Dermis microvascular lymphatic vessel endothelial cell (primary cell): ENCODE measurements at places on chromosomes 11 and 22. TPM values are rescaled to one million over a fixed set of nuclear protein-coding genes. Genes with fewer than 3 reads are reported as not detected.
A peak's percentile ranks its signal among the peaks of the same experiment; 100 is the strongest.

The UBQLNL gene
- not detected in 2 replicates for total RNA-seq

The TSPAN32 gene
- not detected in 2 replicates for total RNA-seq

The PRPF19 gene
- total RNA-seq, result 51.6 and 66.2 TPM in 2 replicates

The BBOX1 gene
- total RNA-seq, result not detected in 2 replicates

The DCHS1 gene
- total RNA-seq, result 21.4 and 54.1 TPM in 2 replicates

The FDX1 gene
- 5.9 and 8.1 TPM in 2 replicates for total RNA-seq

The KDM4E gene
- not detected in 2 replicates for total RNA-seq

DNA sequence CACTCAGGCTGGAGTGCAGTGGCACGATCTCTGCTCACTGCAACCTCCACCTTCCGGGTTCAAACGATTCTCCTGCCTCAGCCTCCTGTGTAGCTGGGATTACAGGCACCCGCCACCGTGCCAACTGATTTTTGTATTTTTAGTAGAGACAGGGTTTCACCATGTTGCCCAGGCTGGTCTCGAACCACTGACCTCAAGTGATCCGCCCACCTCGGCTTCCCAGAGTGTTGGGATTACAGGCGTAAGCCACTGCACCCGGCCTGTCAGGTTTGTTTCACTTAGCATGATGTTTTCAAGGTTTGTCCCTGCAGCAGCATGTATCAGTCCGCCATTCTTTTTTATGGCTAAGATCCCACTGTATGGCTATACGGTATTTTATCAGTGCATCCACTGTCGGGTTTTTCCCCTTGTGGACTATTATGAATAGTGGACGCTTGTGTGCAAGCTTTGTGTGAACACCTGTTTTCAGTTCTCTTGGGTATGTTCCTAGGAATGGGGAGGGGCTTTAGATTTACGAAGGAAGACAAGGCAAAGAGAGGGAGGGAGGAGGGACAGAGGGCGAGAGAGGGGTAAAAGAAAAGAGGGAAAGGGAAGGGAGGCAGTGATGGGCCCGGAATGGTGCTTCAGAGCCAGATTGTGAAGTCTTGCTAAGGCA, 13.9 kb upstream of the CDC42EP2 start:
- no peak for DNase-seq

- no peak for DNase-seq
These were observed 60.0 kb downstream of the OTOG start for GRCh38 chr11:17607083-17607429.

GRCh38 chr22:19723232-19723982, at the start of gene GP1BB:
Gene GP1BB (plus strand): TSS chr22:19723539. CDS start chr22:19723570, 31 bp downstream.
- DNase-seq, result peak; percentile 72

DNA sequence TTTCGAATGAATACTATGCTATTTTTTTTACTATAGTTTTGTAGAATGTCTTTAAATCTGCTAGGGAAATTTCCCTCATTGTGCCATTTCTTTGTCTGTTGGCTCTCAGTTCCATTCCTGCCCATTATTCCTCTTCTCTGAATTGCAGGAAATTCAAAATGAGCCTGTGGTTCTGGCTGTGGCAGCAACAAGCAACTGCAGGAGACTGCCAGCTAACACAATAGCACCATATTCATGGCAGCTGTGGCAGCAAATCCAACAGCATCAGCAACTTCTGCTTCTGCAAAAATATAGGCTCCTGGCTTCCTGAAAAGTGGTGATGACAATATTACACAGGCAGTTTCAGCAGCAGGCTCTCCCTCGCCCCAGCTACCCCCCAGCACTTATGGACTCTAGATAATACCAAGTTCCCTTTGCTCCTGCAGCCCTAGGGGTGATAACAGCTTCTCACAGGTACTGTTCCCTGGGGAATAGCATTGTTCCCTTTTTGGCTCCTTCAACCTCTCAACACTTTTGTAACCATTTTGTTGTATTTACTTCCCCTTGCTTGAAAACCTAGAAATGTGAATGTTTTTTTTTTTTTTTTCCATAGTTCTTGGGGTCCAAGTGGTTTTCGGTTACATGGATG, 9.3 kb downstream of the PATE4 start:
- DNase-seq, result peak; percentile 31

DNA sequence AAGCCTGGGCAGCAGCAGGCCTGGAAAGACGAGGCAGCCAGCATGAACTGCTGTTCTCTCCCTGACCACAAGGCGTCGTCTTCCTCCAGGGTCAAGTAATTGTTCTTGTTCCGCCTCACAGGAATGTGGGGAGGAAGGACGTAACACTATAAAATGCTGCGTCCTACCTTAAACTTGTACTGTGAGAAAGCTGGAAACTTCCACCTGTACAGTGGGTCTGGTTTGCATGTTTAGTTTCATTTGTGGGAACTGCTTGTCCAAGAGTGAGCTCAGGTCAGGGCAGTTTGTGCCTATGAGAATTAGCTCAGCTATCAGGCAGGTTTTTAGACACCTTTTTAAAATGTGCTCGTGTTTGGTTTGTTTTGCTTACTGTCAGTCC, 55.2 kb downstream of the PANX1 start:
- DNase-seq, result peak; percentile 10

DNA sequence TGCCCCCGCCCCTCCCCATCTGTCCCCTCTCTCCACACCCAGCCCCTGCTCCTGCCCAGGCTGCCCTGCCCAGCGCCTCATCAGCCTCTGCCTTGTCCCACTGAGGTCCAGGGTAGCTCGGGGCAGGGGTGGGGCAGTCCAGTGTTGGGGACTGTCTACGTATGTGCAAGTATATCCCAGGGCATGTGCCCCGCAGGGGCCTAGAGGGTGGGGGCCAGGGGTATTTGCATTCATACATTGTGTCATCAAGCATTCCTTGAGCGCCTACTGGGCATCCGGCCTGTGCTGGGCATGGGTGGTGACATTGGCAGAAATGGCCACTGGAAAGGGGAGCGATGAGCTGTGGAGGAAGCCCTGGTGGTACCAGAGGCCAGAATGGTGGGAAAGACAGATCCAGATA, 17.6 kb upstream of the TAB1 start:
- no peak for DNase-seq

GRCh38 chr11:210122-210802, 2.8 kb downstream of the RIC8A start:
- DNase-seq, result peak; percentile 24

DNA sequence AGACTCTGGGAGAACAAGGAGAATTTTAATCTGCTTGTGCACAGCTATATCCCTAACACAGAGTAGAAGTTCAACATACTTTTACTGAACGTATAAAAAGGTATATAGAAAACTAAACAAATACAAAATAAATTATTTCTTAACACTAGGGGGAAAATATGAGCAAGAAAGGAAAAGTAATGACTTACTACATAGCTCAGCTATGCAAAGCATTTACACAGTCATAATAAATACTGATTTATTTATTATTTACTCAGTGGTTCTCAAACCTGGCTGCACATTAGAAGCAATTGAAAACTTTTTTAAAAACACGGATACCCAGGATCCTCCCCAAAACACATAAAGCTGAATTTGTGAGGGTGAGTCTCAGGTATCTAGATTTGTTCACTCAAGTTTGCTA, 182.5 kb downstream of the TTC28 start:
- no peak for DNase-seq

DNA sequence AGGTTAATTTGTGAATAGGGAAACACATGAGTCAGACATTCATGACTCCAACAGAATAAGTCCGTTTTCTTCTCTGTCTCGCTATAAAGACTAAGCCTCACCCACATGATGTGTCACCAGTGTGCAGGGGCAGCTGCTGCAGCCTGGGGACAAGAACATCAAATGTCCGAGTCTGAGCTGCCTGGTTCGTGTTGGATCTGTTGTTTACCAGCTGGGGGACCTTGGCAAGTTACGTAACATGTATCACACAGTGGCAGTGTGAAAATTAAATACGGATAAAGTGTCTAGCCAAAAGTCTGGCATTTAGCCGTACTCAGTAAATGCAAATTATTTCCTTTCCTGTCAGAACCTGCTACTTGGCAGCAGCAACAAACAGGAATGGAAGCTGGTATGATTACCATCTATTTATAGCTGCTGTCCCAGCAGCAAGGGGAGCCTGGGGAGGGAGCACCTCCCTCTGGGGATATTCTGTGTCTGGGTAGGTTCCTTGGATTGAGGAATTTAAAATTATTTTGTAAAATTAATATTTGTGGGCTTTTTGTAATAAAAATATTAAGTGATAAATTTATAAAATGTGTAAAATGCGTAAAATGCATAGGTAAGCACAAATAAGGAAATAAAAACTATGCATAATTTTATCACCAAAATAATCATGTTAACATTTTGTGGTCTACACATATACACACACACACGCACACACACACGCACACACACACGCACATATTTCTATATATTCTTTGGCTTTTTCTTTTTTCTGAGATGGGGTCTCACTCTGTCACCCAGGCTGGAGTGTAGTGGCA, 1.3 kb upstream of the CLDN25 start:
- peak; percentile 63 for DNase-seq

DNA sequence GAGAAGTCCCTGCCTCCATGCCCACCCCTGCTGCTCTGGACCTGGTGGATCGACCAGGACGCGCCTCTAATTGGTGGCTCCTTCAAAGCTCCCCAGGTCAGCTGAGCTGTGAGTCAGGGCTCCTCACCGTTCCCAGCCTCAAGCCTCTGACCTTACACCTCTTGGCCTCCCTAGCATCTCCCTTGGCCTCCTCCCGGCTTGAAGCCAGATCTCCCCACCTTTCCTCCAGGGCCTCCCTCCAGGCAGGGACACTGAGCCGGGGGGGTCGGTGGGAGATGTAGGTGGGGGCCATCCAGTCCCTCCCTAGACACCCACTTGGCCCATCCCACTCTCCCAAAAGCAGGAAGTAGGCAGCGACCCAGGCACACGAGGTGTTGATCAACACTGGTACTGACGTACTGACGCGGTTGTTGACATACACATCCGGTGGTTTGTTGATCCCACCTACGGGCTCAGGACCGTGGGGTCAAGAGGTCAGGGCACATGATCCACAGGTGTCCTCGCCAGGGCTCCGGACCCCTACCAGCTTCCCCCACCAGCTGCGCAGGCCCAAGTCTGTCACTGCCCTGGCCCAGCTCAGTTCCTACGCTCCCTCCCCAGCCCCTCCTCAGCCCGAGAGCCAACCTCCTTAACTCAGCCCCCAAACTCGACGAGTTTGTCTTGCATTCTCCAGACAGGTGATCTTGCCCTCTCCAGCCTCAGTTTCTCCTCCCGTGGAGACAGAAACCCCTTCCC, 802 bp downstream of the ATG2A start:
- DNase-seq, result no peak

DNA sequence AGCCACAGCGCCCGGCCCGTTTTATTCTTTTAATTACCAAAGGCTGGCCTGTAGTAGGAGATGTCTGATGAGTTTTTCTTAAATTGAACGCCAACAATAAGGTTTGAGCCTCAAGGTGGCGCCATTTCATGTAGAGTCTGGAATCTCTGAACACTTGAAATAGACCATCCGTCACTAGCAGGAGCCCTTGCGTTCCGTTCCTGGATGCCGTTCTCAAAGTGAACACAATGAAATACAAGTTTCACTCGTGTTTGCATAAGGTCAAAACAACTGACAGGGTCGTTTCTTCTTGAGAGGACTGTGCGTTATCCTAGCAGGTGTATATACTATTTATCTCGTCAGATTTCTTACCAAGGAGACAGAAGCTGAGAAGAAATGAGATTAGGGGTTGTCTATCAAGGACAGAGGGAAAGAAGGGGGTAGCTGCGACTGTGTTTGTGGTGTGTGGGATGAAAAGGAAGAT, 18.7 kb upstream of the SCGB1D1 start:
- DNase-seq, result peak; percentile 83

GRCh38 chr11:1571760-1572196, 293 bp downstream of the DUSP8 start:
- no peak for DNase-seq

- peak; percentile 76 for DNase-seq
These were observed 43.6 kb downstream of the CACNG2 start for GRCh38 chr22:36659762-36660509.
